ENCODE measurements at places on chromosomes 3 and 15.

GRCh38 chr3:104536715-104537114 is 830.0 kb upstream of the ALCAM start:
- DNase-seq = no peak

GRCh38 chr3:170852324-170852723 is 17.7 kb downstream of the RPL22L1 start:
- DNase-seq = no peak

GRCh38 chr3:168044049-168044448 is 51.7 kb downstream of the GOLIM4 start:
- no peak for DNase-seq

DNA sequence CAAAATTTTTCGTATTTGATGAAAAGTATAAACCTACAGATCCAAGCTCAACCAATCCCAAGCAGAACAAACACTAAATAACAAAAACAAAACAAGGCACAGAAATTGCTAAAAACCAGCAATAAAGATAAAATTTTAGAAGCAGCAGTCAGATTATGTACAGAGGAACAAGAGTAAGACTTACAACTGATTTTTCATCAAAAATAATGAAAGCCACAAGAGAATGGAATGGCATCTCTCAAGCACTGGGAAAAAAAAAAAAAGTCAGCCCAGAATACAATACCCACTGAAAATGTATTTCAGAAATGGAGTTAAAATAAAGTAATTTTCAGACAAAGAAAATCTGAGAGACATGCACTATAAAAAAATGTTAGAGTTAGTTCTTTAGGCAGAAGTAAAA is 27.0 kb downstream of the GPR156 start:
- no peak for DNase-seq

- DNase-seq = no peak
Measured at GRCh38 chr15:77623755-77624524, 8.8 kb downstream of the LINGO1 start.

DNA sequence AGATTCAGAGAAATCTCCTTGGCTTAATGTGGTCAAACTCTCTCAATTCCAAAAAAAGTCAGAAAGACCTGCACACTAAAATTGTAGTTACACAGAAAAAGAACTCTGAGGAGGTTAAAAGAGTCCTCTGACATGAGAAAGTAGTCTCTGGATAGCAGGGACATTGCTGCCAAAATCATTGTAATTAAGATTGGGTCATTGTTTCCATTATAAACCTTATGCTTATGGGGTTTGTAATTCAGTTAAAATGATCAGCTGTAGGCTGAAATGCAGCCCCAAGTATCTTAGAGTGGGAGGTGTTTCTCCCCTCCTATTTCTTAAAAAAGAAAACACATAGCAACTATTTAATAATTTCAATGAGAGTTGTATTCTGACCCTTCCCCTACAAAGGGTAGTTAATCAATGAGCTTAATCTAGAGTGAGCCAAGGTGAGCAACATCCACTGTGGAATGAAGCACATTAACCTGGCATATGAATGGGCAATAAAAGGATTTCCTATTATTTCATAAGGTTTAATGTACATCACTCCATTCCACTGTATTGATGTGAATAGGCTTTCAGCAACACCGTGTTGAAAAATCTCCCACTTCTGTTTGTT is 406.9 kb downstream of the TIGIT start:
- no peak for DNase-seq

Measured in ecto neural progenitor cell (in vitro differentiated cells).